ENCODE measurements at places on chromosomes 6 and 20.

- no peak for DNase-seq
Observed at GRCh38 chr20:3842348-3842930, 4.2 kb upstream of the MAVS start.

DNA sequence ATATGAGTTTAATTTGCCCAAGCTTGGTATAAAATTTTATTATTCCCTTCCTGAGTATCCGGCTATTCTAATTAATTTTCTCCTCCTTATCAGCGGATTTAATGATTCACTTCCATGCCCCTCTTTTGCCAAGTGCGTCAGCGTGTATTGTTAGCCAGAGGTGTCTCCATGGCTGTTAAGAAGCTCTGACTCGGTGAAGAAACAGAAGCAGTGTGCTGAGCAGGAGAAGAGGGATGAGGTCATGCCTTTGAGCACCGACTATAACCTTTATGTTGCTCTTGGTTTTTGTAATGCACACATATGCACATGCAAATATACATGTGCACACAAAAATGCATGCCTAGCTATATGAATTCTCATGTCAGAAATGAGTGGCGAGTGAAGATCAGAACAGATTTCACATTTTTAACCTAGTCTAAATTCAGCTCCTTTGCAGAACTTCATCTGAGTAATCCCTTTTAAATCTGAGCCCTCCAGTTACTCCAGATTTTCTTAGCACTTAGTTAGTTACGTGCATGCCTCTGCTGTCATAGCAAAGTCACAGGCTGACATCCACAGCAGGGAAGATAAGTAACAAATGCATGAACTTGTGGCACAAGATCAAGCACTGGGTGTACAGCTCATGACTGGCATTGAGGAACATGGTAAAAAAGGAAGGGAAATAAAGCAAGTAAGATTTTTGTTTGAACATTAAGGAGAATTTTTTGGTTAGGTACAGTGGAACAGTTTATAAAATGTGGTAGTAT, 24.3 kb downstream of the HTR1E start:
- DNase-seq, result no peak

DNA sequence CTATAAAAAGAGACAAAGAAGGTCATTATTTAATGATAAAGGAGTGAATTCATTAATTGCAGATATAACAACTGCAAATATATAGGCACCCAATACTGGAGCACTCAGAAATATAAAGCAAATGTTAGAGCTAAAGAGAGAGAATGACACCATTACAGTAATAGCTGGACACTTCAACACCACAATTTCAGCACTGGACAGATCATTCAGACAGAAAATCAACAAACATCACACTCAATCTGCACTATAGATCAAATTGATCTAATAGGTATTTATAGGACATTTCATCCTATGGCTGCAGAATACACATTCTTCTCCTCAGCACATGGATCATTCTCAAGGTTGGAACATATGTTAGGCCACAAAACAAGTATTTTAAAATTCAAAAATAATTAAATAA, 72.7 kb downstream of the MAP7 start:
- no peak for DNase-seq

GRCh38 chr6:116278854-116279231, 887 bp downstream of the TSPYL1 start:
- no peak for DNase-seq

- DNase-seq, result no peak
Observed at GRCh38 chr6:37540029-37540352, 40.3 kb upstream of the CCDC167 start.

DNA sequence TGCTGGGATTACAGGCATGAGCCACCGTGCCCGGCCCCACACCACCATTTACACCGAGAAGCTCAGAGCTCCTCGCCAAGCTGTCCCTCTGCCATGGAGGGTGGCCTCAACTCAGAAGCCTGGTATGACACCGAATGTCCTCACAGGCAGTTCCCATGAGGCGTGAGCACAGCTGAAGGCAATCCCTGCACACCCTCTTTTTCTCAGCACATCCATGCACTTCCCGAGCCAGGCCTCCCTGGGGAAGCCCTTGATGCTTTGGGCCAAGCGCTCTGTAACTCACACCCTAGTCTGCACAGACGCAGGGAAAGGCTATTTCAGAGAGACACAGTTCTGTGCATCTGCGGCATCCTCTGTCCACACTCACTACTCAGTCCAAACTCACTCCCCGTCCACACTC, 18.4 kb downstream of the THBS2 start:
- no peak for DNase-seq

DNA sequence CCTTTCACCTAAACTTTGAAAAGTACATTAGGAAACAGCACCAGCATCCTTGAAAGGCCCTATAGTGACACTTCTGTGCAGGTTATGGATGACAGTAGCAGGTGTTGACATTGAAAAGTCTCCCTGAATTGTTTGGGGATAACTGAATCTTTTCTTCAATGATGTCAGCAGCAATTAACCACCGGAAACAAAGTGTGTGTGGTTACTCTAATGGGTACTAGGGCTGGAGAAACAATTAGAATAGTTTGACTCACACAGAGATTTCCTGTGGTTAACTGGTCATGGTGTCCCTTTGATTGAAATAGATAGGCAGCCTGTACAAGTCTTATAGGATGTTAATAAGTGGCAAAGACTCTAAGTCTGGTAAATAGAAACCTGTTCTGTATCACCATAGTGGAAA, 189.1 kb downstream of the TBX18 start:
- DNase-seq, result peak; percentile 1

- no peak for DNase-seq
Observed at GRCh38 chr20:10332656-10333415, 101.2 kb downstream of the MKKS start.

- no peak for DNase-seq
Observed at GRCh38 chr6:41200901-41201763, at the start of gene TREML2. Gene TREML2 (minus strand): TSS chr6:41201149. CDS start chr6:41201008, 141 bp downstream.

DNA sequence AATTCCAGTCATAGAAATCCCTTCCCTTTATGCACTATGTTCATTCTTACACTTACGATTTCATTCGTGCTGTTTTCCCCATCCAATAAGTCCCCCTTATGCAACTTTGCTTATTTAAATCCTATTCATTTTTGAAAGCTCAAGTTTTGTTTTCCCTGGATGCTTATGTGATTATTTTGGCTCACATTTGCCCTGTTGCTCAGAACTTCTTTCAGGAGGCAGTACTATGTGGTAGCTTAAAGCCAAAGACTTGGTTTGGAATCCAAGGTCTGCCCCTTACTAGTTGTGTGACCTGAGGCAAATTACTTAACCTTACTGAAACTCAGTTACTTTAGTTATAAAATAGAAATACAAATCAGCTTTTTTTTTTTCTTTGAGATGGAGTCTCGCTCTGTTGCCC, 59.6 kb downstream of the MOXD1 start:
- DNase-seq, result no peak

- DNase-seq, result no peak
Observed at GRCh38 chr6:159169193-159169555, at the start of gene FNDC1. Gene FNDC1 (plus strand): TSS chr6:159169400. CDS start chr6:159169597, 197 bp downstream.

DNA sequence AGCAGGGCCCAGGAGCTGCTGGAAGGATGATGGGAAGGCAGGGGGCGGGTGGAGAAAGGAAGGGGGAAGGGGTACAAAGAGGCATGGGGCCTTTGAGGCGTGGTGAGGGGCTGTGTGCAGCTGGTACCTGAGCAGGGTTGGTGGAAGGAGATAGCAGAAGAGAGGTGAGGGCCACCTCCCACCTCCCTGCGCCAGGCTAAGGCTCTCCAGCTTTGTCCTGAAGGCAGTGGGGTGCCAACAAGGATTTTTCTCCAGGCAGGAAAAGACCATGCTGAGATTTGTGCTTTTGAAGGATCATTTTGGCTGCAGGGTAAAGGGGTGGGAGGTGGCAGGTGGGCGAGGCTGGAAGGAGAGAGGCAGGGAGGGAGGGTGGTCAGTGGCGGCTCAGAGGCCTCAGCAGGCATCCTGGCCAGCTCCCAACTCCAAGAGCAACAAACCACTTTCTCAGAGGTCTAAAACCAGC, 40.8 kb downstream of the NOL4L start:
- DNase-seq, result no peak

GRCh38 chr6:41075651-41076626, 3.2 kb downstream of the NFYA start:
- DNase-seq, result no peak

DNA sequence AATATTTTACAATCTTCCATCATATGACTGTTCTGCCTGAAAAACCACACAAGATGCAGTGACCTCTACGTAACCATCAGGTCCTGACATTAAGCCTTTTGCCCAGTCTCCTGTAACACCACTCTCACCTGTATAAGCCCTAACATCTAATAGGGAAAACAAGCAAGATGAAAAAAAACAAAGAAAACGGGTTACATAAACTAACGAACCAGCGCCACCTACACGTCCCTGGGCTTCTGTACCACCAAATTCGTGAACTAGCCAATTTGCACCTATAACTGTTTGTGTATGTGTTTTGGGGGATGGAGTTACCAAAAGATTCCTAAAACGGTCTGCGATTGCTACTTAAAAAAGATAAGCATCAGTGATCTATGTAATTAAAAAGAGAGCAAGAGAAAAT, 70.2 kb downstream of the BLOC1S5 start:
- DNase-seq, result no peak

GRCh38 chr6:119610265-119610664, 260.7 kb upstream of the MAN1A1 start:
- DNase-seq, result no peak

DNA sequence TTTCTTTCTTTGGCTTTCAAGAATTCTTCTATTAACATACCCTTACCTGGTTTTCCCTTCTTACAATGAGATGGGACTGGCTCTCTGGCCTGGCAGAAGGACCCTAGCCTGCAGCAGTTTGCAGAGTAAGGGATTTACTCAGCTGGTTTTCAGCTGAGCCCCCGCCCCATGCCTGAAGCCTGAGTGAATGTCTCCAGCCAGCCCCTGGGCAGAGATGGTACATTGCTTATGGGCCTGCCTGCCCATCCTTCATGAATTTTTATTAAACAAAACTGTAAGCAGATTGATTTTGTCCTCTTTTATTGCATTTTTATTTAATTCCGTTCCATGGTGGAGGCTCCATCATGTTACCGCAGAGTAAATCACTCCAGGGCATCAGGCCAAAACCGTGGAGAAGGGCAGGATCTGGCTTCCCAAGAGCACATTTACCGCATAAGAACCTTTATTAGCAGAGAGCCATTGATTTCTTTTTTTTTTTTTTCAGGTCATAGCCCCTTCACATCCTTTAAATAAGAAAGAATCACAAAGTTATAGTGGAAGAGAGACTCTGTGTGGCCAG, 316.2 kb downstream of the DHX35 start:
- no peak for DNase-seq

- DNase-seq, result no peak
Observed at GRCh38 chr6:50427267-50427666, 286.1 kb upstream of the TFAP2D start.

DNA sequence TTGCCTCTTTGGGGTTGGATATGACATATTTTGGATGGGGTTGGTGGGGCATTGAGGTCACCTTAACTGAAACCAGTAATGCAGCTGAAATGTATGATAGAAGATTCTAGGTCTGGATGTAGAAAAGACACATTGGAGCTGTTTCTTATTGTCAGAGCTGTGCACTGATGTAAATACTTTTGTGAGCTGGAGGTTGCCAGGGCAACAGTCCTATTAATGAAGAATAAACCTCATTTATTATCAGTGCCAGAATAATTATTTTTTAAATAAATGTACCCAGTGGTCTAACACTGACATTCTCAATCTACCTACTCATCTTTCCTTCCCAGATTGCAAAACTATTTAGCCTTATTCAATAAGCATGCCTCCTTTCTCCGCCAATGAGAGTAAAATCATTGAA, 57.0 kb downstream of the CAP2 start:
- DNase-seq, result no peak

DNA sequence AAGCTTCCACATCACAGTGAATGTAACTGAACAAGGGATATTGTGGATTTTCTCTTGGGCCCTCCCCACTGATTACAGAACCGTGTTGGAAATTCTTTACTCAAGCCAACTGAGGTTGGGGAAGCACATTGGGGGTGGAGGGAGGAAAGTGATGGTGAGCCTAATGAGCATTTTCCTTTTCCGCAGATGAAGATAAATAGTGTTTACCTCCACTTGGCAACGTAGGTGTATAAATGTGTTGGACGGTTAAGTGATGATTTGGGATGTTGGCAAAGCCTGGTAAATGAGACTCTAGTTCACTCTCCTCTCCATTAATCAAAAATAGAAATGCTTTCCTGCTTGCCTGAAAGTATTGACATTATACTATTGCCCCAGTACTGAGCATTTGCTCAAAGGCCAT, 27.1 kb upstream of the NRN1 start:
- no peak for DNase-seq

- DNase-seq, result no peak
Observed at GRCh38 chr6:7555671-7556070, 14.2 kb downstream of the DSP start.

DNA sequence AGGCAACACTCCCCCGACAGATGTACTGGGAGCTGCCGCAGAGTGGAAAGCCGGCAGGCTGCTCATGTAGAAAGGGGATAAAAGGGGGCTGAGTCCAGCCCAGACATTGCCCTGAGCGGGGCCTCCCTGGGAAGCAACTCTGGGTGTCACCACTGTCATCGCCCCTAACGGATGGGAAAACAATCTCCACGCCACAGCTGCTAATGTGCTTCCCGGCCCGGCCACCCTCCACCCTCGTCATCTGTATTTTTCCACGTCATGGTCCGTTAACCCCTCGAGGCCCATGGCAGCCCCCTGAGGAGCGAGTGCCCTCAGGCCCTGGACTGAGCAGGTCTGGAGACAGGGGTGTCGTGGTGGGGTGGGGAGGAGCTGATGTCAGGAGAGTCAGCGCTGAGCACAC, 227.4 kb downstream of the DLL1 start:
- no peak for DNase-seq

GRCh38 chr20:41956338-41957074, 338.3 kb upstream of the CHD6 start:
- no peak for DNase-seq

DNA sequence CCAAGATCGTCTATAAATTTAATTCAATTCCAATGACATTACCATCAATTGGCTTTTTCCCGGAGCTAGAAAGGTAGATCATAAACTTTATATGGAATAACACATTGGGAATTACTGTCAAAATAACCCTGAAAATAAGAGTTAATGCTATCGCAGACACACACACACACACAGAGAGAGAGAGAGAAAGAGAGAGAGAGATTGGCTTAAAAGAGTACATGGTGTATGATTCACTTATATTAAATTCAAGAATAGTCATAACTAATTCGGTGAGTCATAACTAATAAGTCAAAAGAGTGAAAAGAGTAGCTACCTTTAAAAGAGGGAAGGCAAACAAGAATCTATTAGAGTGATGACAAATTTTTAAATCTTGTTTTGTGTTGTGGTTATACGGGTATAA, 425.5 kb downstream of the TBC1D32 start:
- DNase-seq, result no peak

- no peak for DNase-seq
Observed at GRCh38 chr20:568097-568652, 24.6 kb upstream of the CSNK2A1 start.

DNA sequence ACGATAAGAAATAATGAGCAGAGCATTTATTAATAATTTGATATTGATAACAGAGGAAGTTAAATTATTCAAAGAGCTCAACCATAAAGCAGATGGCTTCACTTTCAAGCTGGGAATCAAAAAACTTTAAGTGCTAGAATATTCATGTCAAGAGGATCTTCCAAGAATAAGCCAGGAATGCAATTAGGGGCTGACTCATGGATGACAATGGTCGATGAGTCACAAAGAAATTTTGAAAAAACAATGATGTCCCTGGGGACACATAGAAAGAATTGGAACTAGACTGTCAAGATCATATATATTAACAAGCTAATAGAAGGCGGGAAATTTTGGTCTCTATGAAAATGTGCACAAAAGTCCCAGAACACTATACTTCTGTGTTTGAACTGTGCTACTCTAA, 304.1 kb downstream of the LAMA2 start:
- no peak for DNase-seq
